ENCODE measurements at places on chromosomes 1 and 21.
A peak's percentile ranks its signal among the peaks of the same experiment; 100 is the strongest.

GRCh38 chr21:32772281-32773047, 909 bp upstream of the PAXBP1 start:
- DNase-seq: peak; percentile 65

DNA sequence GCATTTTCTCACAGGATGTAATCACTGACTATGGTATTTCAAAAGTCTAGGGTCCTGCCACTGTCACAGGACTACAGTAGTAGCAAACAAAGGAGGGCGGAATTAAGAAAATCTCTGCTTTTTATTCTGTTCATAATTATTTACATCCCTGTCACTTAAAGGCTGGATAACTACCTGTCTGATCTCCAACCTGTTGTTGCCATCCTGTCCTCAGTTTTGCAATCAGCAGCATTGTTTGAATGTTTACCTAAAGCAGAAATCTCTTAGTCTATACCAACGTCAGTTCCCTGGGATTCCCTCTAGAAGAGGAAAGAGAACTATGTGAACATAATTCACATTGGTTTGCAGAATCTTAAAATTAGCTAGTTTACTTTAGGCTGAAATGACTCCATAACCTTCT, 218.5 kb downstream of the PBX1 start:
- DNase-seq: no peak

DNA sequence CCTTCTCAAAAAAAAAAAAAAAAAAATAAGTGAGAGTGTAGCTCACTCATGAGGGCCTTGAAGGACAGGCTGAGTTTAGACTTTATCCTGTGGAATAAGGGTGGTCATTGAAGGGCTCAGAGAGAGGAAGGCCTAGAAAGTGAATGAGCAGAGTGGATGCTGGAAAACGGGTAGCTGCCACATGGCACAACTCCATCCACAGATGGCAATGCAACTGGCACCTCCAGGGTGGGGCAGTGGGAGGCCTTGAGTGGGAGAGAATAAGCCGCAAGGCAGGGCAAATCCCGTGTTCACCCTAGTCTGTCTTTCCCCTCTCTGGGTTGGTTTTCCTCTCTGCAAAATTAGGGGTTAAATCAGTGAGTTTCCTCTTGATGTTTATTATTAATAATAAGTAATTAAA, 3.1 kb downstream of the TNNI1 start:
- no peak for DNase-seq

DNA sequence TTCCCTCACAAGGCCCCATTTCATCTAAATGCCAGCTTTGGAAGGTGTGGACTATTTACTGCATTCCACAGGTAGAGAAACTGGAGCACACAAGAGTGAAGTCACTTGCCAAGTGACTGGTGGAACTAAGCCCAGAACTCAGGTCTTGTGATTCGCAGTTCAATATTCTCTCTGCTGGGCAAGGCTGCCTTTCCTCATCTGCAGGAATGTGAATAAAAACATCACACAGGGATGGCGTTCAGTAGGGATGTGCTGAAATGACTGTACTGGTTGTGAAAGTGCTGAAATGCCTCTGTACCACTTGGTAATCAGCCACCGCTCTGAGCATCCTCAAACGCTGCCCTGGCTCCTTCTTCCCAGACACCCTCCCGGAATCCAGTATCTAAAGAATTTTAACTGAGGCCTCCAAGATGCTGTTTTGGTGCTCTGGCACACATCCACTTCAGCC, 145.6 kb downstream of the HIVEP3 start:
- DNase-seq: no peak

DNA sequence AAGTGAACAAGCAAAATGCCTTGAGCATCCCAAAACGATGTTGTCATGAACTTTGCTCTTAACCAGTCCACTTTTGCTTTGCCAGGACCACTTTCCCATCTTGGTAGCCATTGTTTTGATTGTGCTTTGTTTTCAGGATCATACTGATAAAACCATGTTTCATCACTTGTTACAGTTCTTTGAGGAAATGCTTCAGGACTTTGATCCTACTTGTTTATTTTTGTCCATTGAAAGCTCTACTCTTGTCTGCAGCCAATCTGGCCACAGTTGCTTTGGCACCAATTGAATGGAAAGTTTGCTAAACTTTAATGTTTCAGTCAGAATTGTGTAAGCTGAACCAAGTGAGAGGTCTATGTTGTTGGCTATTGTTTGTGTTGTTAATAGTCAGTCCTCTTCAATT, 12.8 kb downstream of the PLPPR4 start:
- DNase-seq: no peak

DNA sequence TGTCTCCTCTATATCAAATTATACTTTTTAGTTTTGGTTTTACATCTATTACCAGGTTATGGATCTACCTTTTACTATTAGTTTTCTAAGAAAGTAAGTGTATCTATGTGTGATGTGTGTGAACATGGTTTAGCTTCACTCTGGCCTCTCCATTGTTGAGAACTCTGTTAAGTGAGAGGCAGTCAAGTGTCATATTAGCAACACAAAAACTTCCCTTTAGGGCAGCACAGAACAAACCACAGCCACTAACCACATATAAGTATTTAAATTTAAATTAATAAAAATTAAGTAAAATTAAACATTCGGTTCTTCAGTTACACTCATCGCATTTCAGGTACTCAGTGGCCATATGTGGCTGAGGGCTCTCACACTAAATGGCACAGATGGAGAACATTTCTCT, 96.6 kb downstream of the DPYD start:
- no peak for DNase-seq

DNA sequence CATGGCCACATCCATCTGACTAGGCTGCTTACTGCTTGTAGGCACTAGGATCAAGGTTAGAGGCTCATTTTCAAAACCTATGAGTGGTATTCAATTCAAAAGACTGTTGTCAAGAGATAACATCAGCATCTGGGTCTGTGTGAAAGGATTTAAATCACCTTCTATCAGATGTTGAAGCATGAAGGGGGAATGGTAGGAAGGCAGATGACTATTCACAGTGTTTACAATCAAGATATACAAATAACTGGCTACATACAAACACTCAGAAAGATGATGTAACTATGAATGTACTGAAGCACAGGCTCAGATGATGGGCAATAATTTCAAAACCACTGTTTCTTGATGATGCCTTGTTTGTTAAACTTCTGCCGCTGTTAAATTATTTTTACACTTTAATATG, 249.2 kb downstream of the SLC45A1 start:
- DNase-seq: no peak

GRCh38 chr1:4657960-4658541, 3.6 kb downstream of the AJAP1 start:
- DNase-seq: no peak

DNA sequence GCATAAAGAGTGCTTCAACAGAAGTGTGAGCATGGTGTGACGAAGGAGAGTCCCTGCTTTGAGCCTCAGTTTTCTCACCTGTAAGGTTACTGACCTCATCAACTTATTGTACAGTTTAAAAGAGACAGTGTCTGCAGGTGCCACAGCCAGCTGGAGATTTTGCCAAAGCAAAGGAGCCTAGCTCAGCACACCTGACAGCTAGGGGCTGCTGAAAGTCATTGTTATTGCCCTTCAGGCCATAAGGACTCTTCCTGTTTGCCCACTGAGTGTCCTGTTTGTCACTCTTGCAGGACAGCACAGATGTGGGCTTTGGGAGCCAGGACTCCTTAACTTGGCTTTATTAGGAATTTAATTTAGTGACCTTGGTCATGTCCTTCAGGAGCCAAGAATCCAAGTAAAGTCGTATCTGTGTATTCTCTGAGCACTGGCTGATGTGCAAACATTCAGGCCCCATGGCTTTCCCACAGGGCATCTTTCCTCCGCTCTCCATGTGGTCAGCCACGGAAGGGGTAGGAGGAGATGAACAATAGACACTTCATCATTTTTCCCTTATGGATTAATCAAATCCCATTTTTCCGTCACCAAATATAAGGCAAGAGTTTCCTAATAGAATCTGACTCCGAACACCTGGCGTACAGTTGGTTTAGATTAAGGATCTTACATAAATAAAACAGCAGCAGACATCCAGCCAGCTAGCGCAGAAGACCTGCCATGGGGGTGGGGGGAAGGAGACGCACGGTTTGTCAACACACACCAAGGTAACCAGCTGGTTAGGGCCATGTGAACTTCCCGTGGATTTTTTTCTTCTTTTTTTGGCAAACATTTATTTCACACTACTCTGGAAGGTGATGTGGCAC, 43.1 kb upstream of the KANK4 start:
- DNase-seq: no peak

DNA sequence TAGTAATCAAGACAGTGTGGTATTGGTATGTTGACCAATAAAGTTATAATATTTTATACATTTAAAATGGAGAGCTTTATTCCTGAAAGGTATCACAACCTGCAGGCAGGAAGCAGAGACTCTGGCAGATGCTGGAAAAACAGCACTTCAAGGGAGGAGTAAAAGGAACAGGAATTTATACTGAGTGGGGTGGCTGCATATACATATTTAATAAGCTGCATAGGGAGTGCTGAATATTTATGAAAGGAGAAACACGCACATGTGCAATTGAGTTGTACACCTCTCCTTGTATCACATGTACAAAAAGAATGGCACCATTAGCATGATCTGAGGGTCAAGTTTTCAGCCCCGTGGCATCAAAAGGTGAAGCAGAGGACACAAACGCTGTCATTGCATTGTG, 104.9 kb upstream of the PAXBP1 start:
- no peak for DNase-seq

- no peak for DNase-seq
Measured at GRCh38 chr1:171805395-171806115, 24.1 kb downstream of the METTL13 start.

DNA sequence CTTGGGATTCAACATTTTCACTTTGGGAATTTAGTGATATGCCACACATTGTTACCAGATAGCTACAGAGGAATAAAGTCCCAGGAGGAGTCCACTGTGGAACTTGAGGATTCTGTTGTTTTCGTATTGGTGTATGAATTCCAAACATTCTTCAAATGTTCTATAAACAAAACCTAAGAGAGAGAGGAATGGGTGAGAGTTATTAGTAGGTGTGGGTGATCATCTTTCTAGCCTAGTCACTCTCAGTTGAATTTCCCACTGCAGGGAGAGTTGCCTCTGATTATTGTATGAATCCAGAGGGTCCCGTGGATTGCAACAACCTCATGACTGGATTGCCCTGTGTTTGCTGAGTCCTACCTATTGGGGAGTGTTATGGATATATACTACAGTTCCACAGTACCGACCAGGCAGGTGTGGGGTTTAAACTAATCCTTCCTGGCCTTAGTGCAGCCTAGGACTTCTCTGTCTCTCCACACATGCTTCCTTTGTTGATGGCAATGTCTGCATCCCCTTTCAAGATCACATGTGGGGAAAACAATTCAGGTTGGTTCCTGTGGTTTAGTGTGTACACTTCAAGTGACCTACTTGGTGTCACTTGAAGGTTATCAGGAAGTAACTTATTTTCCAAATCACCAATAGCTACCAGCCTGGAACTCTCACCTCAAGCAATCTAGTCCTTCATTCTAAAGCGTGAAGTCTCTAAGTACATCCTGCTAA, 91.8 kb downstream of the ADCY10 start:
- no peak for DNase-seq

DNA sequence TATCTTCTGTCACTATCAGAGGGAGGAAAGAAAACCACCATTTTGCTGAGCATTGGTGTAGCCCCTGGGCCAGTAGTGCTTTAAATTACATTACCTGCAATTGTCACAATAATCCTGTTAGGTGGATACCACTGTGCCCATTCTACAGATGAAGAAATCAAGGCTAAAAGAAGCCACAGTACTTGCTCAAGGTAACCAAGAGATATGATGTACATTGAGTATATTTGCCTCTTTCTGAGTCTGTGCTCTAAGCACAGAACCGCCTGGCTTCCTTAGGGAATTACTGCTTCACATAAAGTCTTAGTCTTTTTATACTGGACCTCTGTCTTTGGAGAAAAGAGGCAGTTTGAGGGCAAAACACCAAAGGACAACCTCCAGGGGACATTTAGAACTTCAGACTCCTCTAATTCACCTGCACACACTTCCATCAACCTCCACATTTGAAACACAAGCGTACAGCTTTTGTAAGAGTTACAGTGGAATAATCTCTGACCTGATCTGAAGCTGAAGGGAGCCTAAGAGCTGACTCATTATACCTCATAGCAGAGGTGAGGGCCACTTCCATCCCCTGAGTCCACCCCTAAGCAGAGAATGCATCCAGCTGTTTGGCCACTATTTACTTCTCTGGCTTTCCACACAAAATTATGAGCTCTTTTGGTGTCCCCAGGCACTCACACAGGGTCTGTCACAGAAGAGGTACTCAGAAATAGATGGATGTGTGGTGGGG, 61.8 kb downstream of the PLPP3 start:
- DNase-seq: no peak

- DNase-seq: no peak
Measured at GRCh38 chr1:48266576-48266975, 44.1 kb downstream of the SLC5A9 start.

GRCh38 chr1:205650241-205650640, 18.4 kb upstream of the ELK4 start:
- no peak for DNase-seq

DNA sequence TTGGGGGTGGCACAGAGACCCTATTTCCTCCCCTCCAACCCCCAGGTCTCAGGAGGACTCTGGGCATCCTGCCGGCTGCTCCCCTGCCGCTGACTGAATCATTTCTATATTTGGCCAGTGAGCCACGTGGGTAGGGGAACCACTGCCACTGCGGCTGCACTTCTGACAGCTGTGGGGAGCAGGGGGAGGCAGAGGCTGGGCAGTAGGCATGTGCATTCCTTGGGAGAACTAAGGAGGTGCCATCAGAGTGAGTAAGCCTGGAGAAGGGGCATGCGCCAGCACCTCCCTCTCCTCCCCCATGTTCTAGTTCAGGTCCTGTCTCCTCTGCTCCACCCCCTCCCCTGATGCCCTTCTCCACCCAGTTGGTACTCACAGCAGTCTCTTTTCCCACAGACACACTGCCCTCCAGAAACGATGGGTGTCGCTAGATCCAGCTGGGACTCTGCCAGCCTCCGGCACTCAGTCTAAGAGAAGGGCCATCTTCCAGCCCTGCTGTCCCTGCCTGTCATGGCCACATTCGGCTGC, 12.0 kb downstream of the PPFIA4 start:
- DNase-seq: no peak

GRCh38 chr1:151881479-151881878, 27.8 kb downstream of the THEM4 start:
- DNase-seq: no peak

DNA sequence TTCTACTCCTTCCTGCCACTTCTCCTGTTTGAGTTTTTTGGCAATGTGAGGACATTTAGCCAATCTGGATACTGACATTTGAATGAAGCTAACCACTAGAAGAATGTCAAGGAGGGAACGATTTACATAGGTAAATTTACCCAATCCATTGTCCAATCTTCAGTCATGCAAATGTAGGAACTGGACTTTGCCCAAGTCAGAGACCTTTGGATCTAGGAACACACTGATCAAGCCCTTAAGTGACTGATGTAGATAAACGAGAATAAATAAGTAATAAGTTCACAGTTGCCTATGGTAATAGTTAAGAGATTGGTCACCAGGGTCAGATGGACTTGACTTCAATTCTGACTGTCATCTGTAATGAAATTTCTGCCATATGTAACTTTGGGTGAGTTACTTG, 177.6 kb downstream of the FGGY start:
- DNase-seq: no peak

GRCh38 chr1:32234792-32235191, 12.2 kb upstream of the FAM167B start:
- no peak for DNase-seq
